ENCODE measurements at places on chromosomes 5 and 9.

DNA sequence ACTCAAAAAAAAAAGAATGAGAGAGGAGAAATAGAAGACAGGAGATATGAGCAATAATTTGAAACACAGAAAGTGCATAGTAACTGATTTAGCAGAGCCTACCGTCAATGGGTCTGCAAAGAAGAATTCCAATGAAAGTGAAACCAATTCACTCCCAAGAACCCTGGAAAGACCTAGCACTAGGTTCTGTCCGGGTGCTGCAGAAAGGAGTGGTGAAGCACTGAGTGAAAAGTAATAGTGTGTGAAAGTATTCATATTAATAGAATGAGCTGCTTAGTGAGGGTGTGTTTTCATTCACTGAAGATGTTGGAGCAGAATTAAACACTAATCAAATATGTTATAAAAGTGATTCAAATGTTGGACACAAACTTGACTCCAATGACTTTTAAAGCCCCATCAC, 51.3 kb upstream of the SLC30A5 start:
- no peak for DNase-seq

GRCh38 chr5:131794586-131794985, 2.2 kb downstream of the FNIP1 start:
- DNase-seq: no peak

DNA sequence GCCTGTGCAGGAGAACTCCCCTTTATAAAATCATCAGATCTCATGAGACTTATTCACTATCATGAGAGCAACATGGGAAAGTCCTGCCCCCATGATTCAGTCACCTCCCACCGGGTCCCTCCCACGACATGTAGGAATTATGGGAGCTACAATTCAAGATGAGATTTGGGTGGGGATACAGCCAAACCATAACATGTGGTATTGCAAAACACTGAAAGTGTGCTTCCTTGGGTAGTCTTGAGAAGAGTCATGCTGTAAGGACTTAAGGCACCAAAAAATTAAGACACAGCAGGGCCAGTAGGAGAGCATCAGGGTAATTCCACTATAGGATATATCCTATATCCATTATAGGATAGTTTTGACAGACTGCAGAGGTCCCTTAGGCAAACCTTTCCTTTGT, 29.4 kb upstream of the GDNF start:
- DNase-seq: no peak

GRCh38 chr9:95055334-95055850, 262.1 kb downstream of the FANCC start:
- no peak for DNase-seq

GRCh38 chr9:114611516-114612271, 603 bp downstream of the TMEM268 start:
- DNase-seq: no peak

DNA sequence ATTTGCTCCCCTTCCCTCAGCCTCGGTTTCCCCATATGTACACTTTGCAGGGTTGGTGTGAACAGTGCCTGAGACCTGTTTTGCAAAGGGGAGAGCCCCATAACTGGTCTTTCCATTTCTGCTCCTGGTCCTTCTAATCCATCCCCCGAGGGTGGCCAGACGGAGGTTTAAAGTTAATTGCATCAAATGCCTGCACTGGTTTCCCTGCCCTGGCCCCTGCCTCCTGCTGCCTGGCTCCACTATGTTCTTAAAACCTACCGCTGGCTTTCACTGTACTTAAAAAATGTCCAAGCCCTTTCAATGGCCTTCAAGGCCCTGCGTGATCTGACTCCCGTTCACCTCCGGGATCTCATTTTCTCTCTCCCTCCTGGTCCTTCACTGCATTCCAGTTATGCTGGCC, 183.0 kb downstream of the RGS3 start:
- no peak for DNase-seq

DNA sequence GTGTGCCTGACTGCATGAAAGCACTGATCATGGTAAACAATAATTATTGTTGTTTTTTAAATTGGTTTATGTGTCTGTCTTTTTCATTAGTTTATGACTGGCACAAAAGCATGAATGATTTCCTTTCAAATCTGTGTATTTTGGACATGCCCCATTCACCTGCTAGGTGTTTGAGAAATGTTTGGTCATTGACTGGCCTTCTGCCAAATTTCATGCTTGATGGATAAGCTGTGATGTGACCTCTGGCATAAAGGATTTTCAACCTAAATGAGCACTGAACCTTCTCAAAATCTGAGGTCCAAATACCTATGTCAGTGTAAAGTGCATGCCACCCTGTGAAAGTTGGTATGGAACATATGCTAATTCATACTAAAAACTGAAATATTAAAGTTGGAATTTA, 204.5 kb downstream of the BRINP1 start:
- no peak for DNase-seq

- DNase-seq: no peak
Measured at GRCh38 chr9:98805506-98806272, 1.8 kb upstream of the GALNT12 start.

DNA sequence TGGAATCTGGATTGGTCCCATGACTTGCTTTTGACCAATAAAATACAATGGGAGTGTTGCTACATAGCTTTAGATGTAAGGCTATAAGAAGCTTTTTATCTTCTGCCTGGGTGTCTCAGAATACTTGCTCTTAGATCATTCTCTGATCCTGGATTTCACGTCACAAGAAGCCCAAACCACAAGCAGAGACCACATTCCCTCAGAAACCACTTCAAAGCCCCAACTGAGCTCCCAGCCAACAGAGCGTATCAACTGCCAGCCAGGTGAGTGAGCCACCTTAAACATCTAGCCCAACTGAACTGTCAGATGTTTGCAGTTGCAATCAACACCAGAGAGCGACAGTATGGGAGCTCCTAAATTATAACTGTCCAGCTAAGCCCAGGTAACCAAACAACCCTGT, 687.1 kb downstream of the TLE1 start:
- no peak for DNase-seq

DNA sequence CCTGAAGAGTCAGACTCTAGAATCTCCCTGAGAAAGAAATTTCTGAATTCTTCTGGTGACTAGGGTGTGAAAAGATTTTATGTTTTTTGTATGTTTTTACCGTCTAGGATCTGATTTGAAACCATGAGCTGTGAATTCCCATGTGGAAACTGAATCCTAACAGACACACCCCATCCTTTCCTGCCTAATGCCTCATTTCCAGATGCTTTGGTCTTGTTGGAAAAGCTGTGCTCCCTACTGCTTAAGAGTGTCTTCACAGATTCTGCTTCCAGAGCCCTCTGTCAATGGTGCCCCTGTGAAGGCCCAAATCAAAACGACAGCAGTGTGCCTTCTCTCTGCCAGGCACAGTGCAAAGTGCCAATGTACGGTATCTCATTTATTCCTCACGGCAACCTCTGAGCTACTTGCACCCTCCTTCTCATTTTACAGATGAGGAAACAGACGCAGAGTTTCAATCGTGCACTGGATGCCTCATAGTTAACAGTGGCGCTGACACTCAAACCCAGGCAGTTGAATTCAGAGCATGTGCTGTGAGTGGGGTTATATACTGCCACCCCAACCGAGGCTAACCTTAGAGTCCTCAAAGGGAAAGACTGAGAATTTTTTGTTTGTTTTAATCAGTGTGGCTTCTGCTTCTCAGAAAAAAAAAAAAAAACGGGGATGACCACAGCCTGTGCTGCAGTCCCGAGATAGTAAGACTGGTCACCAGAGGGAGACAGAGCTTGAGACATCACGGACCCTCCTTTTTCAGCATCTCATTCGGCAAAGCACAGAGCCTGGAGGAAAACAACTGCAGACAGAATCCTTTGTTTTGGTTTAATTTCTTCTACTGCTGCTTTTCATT, 188.4 kb downstream of the SNCAIP start:
- DNase-seq: no peak

DNA sequence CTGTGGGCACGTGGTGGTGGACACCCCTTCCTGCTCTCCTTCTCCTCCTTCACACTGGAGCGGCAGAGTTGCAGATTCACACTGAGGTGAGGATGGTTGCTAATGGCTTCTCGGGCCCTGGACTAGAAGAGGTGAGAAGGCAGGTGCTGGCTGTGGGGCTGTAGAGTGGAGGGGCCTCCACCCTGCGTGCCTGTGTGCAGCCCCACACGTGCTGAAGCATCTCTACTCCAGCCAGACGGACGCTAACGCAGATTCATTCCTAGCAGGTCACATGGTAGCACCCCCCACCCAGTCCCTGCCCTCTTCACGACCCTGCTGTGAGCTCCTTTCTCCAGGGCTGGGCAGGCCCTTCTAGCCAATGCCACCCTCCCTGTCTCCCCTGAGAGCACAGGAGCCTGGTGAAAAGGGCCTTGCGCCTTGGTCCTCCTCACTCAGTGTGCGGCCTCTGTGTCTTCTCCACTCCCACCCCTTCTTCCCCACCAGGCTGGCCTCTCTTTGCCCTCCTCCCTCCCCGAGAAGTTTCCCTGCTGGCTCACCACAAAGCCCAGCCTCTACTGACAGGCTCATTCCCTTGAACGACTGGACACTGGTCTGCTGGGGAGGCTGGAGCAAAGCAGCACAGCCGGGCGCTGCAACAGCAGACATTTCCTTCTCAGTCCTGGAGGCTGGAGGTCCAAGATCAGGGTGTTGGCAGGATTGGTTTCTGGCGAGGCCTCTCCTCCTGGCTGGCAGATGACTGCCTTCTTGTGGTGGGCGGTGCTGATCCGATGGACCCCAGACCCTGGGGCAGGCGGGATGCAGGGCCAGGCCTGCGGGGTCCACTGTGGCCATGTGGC, 14.2 kb downstream of the CACNA1B start:
- DNase-seq: no peak

DNA sequence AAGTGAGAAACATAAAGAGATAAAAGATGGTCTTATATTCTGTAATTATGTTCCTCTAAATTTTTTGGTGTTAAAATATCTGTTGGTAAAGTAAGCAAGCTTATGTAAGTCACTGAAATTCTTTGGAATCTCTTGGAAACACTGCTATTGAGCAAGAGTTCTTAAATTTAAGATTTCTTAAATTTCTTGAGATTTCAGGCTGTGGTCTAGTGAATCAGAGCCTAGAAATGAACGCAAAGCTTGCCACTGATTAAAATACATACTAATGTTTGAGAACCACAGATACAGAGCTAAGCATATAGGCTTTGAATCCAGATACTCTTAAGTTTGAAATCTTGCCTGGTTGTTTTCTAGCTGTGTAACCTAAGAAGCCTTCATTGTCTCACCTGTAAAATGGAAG, 133.4 kb downstream of the TRPM3 start:
- no peak for DNase-seq

GRCh38 chr9:136978073-136978864, 965 bp downstream of the PTGDS start:
- DNase-seq: peak; percentile 73

DNA sequence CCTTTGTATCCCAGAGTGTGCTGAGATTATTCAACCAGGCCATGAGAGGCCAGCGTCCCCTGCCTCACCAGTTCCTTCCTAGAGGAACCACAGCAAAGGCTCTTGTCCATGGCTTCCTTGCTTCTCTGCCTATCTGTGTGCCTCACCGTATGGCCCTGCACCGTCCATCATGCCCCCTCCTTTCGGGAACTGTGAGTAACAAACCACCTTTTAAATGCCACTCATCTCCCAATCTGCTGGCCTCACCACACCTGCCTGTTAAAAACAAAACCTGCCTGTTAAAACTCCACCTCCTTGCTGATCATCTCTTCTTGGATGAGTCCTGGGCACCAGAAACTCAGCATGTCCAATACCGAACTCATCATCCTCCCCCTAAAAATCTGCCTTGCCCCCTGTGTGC, 4.4 kb upstream of the OR2Y1 start:
- no peak for DNase-seq

- no peak for DNase-seq
Measured at GRCh38 chr9:70262948-70263347, 4.2 kb downstream of the SMC5 start.

DNA sequence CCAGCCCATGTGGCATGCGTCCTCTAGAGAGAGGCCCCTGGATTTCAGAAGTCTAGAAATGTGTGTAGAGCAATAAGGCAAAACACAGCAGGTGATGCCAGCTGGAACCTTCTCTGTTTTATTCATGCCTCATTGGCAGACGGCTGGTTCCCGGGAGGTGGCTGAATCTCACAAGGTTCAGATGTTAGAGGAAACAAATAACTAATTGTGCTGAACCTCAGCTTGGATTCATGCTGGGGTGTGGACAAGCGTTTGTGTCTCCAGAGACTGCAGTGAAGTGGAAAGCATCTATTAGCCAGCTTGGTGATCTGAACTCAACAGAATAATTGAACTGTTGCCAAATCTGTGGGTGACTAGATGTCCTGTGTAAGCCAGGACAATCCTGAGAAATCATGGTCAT, 131.1 kb upstream of the NR4A3 start:
- no peak for DNase-seq

DNA sequence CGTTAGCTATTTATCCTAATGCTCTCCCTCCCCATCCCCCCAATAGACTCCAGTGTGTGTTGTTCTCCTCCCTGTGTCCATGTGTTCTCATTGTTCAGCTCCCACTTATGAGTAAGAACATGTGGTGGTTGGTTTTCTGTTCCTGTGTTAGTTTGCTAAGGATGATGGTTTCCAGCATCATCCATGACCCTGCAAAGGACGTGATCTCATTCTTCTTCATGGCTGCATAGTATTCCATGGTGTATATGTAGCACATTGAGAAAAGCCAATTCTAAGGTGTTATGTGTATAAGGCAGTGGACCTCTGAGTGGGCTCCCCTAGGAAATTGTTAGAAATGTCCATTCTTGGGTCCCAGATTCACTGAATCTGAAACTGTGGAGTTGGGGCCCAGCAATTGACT, 103.1 kb upstream of the MYO10 start:
- no peak for DNase-seq

- DNase-seq: no peak
Measured at GRCh38 chr9:2196757-2197156, 181.6 kb downstream of the SMARCA2 start.

DNA sequence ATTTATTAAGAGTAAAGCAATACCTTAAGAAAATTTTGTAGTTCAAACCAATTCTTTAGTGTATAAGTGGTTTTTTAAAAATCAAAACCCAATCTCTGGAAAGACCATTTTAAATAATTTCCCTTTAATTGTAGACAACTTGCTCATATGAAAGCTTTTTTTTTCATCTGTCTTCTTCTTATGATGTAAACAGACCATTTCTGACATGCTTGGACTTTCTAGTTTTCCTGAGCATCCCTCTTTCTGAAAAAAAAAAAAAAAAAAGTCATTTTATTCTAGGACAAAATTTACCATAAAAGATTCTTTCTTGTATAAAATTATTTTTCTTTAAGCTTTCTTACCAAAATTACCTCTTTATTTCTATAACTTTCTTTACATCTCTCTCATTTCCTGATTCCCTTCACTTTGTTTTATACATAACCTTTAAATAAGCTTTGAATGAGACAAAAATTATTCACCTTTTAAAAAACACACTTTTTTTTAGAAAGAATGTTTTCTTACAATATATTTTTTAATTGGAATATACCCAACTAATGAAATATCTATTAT, 67.5 kb downstream of the COL15A1 start:
- DNase-seq: no peak

- no peak for DNase-seq
Measured at GRCh38 chr9:27990524-27990923, 417.2 kb upstream of the C9orf72 start.
